ENCODE measurements at places on chromosomes 5 and 9.

DNA sequence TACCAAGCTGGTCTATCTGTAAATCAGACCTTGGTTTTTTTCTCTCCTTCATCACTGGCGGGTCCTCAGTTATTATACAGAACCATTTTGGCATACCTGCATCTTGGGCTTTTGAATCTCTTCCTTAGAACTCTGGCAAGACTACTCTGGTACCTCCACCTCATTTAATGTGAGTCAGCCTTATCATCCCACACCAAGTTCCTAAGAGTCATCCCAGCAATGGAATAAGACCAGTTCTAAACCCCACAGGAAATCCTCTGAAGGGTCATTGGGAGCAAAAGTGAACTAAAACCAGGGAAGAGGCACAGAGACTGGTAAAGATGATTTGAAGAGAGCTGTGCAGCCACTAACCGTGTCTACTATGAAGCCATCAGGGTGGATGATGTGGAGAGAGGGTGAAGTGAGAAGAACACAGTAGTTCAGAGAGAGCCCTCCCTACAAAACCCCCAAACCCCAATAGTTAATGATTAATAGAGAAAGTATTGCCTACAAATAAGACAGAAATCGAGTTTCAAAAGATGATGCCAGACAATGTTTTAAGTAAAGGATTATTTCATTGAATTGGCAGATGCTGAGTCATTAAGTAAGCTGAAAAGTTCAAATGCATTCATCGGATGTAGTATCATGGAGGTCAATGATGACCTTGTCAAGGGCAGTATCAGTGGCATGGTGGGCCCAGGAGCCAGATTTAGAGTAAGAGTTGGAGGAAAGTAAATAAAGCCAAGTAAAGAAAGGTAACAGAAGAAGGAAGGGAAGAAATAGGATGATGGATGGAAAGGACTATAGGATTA is 85.4 kb downstream of the PCSK1 start:
- no peak for DNase-seq

DNA sequence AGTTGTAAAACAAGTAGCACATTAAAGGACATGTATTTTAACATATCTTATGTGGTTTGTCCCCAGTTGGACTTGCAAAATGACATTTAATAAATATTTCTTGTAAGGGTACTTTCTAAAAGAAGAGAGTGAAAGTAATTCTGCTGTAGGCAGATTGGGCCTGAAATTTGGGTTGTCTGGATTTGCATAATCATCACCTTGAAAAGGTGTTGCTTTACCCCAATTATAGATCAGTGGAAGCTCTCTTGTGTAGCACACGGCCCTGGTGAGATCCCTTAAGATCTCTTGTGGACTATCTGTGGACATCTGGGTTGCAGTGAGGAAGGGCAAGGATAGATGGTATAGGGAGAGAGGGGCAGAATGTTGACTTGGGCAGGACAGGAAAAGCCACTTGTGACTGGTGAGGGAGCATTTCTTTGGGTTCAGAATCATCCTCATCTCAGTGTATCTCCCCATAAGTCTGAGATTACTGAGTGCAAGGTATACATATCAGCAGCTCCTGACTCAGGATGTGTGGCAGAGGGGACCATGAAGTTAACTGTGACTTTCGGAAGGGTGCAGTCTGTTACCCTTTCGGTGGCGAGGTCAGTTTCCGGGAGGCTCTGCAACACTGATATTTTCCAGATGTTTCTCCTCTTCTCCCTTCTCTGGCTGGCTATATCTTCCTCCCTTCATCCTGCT is 2.0 kb upstream of the TNFAIP8 start:
- no peak for DNase-seq

DNA sequence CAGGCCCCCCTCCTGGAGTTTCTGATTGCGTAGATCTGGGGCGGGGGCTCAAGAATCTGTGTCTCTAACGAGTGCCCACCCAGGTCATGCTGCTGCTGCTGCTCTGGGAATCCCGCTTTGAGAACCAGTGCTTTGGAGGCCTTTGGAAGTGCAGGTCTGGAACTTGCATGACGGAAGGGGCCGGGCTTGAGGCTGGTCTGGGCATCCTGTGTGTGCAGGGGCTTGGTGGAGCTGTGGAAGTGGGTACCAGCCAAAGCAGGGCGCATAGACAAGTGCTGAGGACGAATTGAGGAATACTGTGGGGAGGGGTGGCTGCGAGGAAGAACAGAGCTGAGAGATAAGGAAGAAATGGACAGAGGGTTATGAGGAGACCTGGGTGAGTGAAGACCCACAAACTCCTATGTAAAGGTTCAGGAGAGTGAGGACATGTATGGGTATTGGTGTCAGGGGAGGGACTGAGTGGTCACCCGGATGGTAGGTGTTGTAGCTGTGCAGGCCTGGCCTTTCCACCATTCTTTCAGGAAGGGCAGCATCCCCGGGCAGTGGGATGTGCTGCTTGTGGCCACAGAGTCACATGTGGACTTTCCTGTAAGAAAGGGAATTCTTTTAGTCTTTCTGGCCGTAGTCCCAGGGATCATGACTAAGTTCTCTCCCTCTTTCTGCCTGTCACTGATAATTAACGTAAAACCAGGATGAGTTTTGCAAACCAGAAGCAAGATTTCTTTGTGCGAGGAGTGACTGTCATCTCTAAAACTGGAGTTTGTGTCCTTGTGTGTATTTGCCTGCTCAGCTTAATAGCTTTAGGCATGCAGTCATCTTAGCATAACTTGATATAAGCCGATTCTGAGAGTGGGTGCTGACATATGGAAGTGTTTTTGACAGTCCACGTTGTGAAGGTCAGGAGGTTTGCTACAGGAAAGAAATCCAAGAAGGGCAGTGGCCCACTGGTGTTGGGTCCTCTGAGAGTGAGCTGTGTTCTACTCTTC is 43.3 kb upstream of the TJP2 start:
- no peak for DNase-seq

- DNase-seq: no peak
These were observed 6.0 kb upstream of the RBM22 start for GRCh38 chr5:150706776-150707390.

DNA sequence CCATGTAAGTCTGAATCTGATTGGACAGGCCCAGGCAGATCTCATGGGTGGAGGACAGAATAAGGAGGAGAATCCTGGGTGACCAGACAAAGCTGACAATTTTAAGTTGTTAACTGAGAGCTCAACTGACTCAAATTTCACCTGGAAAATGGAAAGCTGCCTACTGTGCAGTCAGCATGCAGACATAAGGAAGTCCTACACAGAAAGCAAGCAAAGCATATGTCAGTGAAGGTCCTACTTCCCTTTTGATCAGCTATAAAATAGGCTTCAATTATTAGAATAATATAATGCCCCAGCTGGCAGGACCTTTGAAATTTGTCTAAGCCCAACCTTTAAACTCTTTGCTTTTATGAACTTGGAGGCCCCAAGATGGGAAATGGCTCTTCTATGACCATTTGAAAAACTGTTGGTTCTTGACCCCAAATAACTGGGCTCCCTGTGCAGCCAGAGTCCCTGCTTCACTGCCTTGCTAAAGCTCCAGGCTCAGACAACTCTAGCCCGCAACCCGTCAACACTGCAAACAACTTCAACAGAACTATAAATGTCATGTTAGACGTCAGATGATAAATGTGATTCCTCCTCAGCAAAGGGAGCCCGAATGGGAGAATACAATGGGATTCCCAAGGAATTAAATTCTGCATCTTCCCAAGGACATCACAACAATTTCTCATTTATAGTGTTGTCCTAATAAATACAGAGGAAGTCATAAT is 118.9 kb upstream of the ADRA1B start:
- DNase-seq: no peak

DNA sequence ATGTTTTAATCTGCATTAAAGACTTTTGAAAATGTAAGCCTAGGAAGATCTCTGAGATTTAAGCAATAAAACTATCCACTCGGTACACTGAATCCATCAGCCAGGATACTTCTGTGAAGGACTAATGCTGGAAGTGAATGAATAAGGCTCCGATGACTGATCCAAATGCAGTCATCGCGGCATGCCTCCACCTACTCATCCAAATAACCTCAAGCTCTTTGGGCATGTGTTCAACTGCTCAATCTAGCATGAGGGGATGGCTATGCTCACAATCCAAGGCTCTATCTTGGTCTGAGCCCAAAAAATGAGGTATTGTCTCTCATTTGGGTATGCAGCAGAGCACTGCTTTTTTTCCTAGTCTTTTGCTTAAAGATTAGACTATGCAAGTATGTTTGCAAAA is 19.2 kb downstream of the MARCHF3 start:
- no peak for DNase-seq

DNA sequence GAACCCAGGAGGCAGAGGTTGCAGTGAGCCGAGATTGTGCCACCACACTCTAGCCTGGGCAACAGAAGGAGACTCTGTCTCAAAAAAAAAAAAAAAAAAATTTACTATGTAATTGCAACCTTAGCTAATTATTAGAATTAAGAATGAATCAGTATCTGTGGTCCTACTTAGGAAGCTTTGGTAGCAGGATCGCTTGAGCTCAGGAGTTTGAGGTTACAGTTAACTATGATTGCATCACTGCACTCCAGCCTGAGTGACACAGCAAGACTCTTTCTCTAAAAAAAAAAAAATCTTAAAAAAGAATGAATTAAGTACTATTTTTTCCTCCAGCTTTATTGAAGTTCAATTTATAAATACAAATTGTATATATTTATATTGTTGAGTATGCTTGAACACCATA is 16.7 kb downstream of the NDUFAF2 start:
- no peak for DNase-seq

GRCh38 chr5:87850843-87851242 is 417.8 kb downstream of the TMEM161B start:
- no peak for DNase-seq

- DNase-seq: no peak
These were observed 38.6 kb upstream of the SMC5 start for GRCh38 chr9:70220216-70220615.

DNA sequence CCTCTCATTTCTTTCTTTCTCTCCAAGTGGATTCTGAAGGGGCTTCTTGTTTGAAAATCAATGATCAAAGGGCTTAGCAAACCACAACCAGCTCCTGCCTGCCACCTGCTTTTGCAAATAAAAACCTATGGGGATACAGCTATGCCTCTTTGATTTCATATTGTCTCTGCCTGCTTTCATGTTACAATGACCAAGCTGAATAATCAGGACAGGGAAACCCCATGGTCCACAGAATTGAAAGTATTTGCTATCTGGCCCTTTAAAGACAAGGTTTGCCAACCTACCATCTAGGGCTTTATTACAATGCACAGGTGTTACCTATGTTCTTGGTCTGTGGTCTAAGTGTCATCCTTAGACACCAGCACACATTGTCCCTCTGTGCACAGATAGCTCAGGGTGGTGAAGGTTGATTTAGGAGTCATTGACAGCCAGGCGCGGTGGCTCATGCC is 28.8 kb upstream of the PLIN2 start:
- no peak for DNase-seq

DNA sequence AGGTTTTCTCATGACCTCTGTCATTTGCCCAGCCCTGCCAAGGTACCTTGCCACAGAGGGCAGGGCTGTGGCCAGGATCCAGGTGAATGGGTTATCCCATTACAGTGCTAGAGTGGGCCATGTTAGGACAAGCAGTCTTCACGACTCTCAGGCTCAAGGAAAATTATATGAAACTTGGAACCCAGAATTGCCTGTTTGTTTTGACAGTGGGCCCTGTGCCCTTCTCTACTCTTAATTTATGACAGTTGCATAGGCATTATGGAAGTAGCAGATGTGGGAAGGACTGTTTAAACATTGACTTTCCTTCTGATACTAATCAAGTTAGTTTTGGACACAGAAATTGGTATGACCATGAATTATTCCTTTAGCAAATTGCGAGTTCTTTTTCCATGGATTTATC is 41.7 kb downstream of the ITGA2 start:
- no peak for DNase-seq

DNA sequence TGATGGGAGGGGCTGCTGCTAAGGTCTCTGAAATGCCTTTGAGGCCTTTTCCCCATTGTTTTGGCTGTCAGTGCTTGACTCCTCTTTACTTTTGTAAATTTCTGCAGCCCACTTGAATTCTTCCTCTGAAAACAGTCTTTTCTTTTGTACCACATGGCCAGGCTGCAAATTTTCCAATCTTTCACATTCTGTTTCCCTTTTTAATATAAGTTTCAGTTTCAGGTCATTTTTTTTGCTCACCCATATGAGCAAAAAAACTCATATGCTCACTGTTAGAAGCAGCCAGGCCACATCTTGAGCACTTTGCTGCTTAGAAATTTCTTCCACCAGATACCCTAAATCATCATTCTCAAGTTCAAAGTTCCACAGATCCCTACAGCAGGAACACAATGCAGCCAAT is 234.6 kb upstream of the ADRA1B start:
- DNase-seq: no peak

DNA sequence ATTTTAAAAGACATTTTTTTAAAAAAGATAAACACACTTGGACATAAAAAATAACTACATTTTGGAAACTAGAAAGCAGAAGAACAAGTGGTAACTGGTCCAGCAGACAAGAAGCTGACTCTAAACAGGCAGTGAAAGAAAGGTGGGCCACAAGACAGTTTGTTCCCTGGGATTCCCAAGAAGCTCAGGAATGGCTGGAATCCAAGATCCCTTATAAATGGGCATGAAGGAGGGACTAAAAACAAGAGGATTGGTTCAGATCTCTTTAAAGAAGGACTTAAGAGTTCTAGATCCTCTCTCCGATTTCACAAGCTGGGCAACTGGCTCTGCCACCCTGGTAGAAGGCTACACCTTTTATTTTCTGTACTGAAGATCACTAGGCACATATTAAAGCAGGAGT is 102.8 kb downstream of the ARL15 start:
- no peak for DNase-seq

GRCh38 chr9:85715587-85715986 is 26.2 kb downstream of the AGTPBP1 start:
- DNase-seq: no peak

DNA sequence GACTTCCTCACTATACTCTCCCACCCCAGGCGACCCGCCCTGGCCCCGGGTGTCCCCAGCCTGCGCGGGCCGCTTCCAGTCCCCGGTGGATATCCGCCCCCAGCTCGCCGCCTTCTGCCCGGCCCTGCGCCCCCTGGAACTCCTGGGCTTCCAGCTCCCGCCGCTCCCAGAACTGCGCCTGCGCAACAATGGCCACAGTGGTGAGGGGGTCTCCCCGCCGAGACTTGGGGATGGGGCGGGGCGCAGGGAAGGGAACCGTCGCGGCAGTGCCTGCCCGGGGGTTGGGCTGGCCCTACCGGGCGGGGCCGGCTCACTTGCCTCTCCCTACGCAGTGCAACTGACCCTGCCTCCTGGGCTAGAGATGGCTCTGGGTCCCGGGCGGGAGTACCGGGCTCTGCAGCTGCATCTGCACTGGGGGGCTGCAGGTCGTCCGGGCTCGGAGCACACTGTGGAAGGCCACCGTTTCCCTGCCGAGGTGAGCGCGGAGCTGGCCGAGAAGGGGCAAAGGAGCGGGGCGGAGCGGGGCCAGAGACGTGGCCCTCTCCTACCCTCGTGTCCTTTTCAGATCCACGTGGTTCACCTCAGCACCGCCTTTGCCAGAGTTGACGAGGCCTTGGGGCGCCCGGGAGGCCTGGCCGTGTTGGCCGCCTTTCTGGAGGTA is 2.1 kb downstream of the CA9 start:
- DNase-seq: peak; percentile 52

Measured in activated T-cell treated with anti-CD3 and anti-CD28 coated beads, Interleukin-2, amount 50 U/mL, for 1 hour (primary cell).